ENCODE measurements at places on chromosomes 7 and 10.

- DNase-seq: no peak
Measured at GRCh38 chr10:89665302-89665701, 20.3 kb upstream of the PANK1 start.

- no peak for DNase-seq
Measured at GRCh38 chr10:32887481-32887880, 70.5 kb downstream of the ITGB1 start.

- DNase-seq: no peak
Measured at GRCh38 chr7:128448751-128449302, 6.9 kb upstream of the HILPDA start.

DNA sequence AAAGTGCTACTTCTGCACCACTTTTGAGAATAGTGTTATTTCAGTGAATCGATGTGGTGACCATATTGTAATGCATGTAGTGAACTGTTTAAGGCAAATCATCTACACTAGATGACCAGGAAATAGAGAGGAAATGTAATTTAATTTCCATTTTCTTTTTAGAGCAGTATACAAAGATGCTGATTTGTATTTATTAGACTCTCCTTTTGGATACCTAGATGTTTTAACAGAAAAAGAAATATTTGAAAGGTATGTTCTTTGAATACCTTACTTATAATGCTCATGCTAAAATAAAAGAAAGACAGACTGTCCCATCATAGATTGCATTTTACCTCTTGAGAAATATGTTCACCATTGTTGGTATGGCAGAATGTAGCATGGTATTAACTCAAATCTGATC lies 110.4 kb downstream of the CFTR start:
- no peak for DNase-seq

DNA sequence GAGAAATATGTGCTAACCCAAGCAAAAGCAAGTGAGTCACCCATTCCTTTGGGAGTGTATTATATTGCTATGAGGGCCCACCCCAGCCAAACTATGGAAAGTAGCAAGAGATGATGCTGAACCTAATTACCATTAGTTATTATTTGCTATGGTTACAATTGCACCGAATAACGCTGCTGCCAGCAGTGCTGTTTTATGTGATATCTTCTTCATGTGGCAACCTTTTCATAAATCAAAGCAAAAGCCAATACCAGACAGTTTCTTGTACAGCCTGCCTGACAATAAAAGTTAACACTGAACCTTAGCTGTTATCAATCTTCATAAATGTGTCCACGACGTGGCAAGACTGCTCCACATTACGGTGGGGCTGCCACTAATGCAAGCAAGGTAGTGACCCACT lies 241.7 kb upstream of the PLXNA4 start:
- DNase-seq: no peak
